Umbilical cord (tissue), 2 donors: ENCODE measurements at places on chromosomes 5 and 9. TPM values are rescaled to one million over a fixed set of nuclear protein-coding genes. Genes with fewer than 3 reads are reported as not detected.

The FBP2 gene
- not detected for total RNA-seq

The STKLD1 gene
- 7.5 TPM for total RNA-seq

The CCNO gene
- total RNA-seq, result not detected

The LRRTM2 gene
- 2.4 TPM for total RNA-seq

The C5orf58 gene
- total RNA-seq, result 1.7 TPM

The SURF6 gene
- total RNA-seq, result 4.8 TPM

The PCDHA10 gene
- 2.6 TPM for total RNA-seq

The BRINP1 gene
- total RNA-seq, result 1.9 TPM

The MLANA gene
- 1.2 TPM for total RNA-seq

The ADAMTS19 gene
- total RNA-seq, result 40.4 TPM

The FCN1 gene
- total RNA-seq, result 3.6 TPM

The GPR21 gene
- 20.9 TPM for total RNA-seq

The CAMK4 gene
- 12.0 TPM for total RNA-seq

The CD14 gene
- total RNA-seq, result 66.7 TPM

The PLAC8L1 gene
- not detected for total RNA-seq

The SCGB3A2 gene
- total RNA-seq, result not detected

The NR5A1 gene
- total RNA-seq, result not detected

The FAM221B gene
- 1.2 TPM for total RNA-seq

The SOHLH1 gene
- not detected for total RNA-seq

The MAMDC4 gene
- 4.6 TPM for total RNA-seq

The ECM2 gene
- 13.5 TPM for total RNA-seq

The FAM53C gene
- total RNA-seq, result 23.8 TPM

The DDX41 gene
- total RNA-seq, result 56.3 TPM

The PTCD2 gene
- total RNA-seq, result 5.1 TPM

The PCDHGA6 gene
- total RNA-seq, result 7.2 TPM

The SPATA31D4 gene
- total RNA-seq, result 1.7 TPM

The FBP1 gene
- not detected for total RNA-seq

The CBY3 gene
- not detected for total RNA-seq

The CDKN2B-AS1 gene
- total RNA-seq, result 19.5 TPM

The FCN2 gene
- total RNA-seq, result not detected

The SLC34A1 gene
- total RNA-seq, result 2.2 TPM

The PCDHGA4 gene
- 6.0 TPM for total RNA-seq

The RANBP3L gene
- total RNA-seq, result 36.4 TPM

The CDC25C gene
- 2.2 TPM for total RNA-seq

The FAXDC2 gene
- total RNA-seq, result 32.3 TPM

The BARHL1 gene
- total RNA-seq, result not detected

The SCAI gene
- 42.6 TPM for total RNA-seq

The MRRF gene
- 60.2 TPM for total RNA-seq
